ENCODE measurements at places on chromosomes 7 and 10. TPM values are rescaled to one million over a fixed set of nuclear protein-coding genes. Genes with fewer than 3 reads are reported as not detected.

DNA sequence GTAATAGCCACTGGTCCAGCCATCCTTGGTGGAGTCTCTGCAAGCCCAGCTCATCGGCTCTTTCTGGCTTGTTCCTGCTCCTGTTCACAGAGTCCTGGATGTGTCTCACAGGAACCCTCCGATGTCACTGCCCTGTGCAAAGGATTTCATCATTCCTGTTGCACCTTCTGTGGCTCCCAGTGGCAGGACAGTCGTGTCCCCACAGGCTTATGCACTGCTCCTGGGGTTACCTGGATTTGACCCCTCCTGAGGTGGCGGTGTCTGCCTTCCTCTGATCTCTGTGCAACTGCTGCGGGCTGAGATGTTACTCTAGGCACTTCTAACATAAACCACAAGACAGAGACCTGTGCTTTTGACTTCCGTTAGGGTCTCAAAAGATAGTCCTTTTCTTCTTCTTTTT lies 30.6 kb downstream of the APBB1IP start:
- H3K36me3 ChIP-seq, result peaks cover 32% of the 10 kb centered on the region
- peak overlapping the region; percentile 45 for H3K4me3 ChIP-seq
- no peak for DNase-seq
- H3K27me3 ChIP-seq, result no peaks in the 10 kb centered on the region

- no peaks in the 10 kb centered on the region for H3K36me3 ChIP-seq
- H3K4me1 ChIP-seq, result no peaks in the 10 kb centered on the region
- H3K27ac ChIP-seq, result no peak overlapping the region
- no peak overlapping the region for H3K4me3 ChIP-seq
- H3K27me3 ChIP-seq, result peaks cover 3% of the 10 kb centered on the region
- DNase-seq, result no peak
These were observed 111.3 kb downstream of the PTPN20 start for GRCh38 chr10:47022311-47023131.

DNA sequence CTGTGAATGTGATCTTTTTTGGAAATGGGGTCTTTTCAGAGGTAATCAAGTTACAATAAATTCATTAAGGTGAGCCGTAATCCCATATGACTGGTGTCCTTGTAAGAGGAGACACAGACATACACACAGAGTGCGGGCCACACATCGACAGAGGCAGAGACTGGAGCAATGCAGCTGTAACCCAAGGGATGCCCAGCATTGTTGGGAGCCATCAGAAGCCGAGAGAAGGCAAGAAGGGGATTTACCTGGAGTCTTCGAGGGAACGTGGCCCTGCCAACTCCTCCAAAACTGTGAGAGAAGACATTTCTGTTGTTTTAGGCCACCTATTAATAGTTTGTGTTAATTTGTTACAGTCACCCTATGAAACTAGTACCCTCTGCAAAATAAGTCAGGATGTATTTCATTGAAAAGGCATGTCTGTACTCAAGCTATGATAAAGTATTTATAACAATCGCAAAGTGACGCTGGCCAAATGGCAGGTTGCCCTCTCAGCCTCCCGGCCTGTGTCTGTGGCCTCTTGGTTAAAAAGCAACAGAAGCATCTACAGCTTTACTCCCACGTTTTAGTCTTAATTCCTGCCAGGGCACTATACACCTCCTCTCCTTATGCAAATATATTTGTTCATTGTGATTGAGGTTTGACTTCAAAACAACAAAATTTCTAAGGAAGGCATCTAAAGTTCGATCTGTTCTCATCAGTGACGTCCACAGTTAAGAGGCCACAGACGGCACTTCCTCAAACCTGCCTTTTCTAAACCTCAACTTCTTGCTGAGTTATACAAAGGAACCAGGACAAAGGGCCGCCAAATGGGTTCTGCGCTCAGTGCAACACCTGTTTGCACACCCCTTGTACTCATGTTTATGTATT lies 46.8 kb downstream of the HIPK2 start:
- peaks cover 18% of the 10 kb centered on the region for H3K36me3 ChIP-seq
- no peaks in the 10 kb centered on the region for H3K27me3 ChIP-seq
- peaks cover 65% of the 10 kb centered on the region for H3K4me1 ChIP-seq
- H3K4me3 ChIP-seq, result peak overlapping the region; percentile 31

DNA sequence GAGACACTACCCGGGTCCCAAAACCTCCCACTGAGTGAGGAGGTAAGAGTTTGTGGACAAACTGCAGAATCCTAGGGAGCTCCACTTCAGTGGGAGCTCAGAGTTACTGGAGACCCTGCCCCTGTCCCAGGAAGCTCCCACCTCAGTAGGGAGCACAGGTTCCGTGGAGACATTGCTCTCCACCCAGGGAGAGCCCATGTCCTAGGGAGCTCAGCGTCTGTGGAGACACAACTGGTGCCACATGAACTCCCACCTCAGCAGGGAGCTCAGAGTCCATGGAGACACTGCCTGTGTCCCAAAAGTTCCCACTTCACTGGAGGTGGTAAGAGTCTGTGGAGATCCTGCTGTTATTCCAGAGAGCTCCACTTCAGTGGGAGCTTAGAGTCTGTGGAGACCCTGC lies 6.3 kb downstream of the MYO1G start:
- no peak for DNase-seq
- H3K27ac ChIP-seq, result peak overlapping the region; percentile 79
- H3K4me3 ChIP-seq, result no peak overlapping the region
- peaks cover 47% of the 10 kb centered on the region for H3K36me3 ChIP-seq
- H3K27me3 ChIP-seq, result no peaks in the 10 kb centered on the region

- H3K27ac ChIP-seq, result no peak overlapping the region
- H3K36me3 ChIP-seq, result no peaks in the 10 kb centered on the region
- no peak overlapping the region for H3K4me3 ChIP-seq
- DNase-seq, result no peak
- H3K27me3 ChIP-seq, result no peaks in the 10 kb centered on the region
These were observed 216.9 kb upstream of the GLI3 start for GRCh38 chr7:42453931-42454361.

Gene SLC18A3
- not detected for total RNA-seq
